ENCODE measurements at places on chromosomes 7 and 10. TPM values are rescaled to one million over a fixed set of nuclear protein-coding genes. Genes with fewer than 3 reads are reported as not detected.

CREB5 gene
- 1.1 TPM for total RNA-seq

- H3K36me3 ChIP-seq = no peaks in the 10 kb centered on the region
- no peak overlapping the region for H3K27ac ChIP-seq
- DNase-seq = no peak
- H3K4me1 ChIP-seq = no peaks in the 10 kb centered on the region
These were observed 34.3 kb downstream of the ABLIM1 start for GRCh38 chr10:114623661-114624294.

GRCh38 chr10:15703151-15703880, 16.4 kb downstream of the ITGA8 start:
- H3K27ac ChIP-seq = no peak overlapping the region
- H3K4me3 ChIP-seq = no peak overlapping the region
- H3K4me1 ChIP-seq = no peaks in the 10 kb centered on the region
- no peaks in the 10 kb centered on the region for H3K36me3 ChIP-seq
- no peak for DNase-seq

GRCh38 chr10:60817398-60817805, 39.1 kb downstream of the CDK1 start:
- H3K36me3 ChIP-seq = no peaks in the 10 kb centered on the region
- H3K27ac ChIP-seq = no peak overlapping the region
- no peak overlapping the region for H3K4me3 ChIP-seq
- H3K4me1 ChIP-seq = no peaks in the 10 kb centered on the region
- no peak for DNase-seq

DNA sequence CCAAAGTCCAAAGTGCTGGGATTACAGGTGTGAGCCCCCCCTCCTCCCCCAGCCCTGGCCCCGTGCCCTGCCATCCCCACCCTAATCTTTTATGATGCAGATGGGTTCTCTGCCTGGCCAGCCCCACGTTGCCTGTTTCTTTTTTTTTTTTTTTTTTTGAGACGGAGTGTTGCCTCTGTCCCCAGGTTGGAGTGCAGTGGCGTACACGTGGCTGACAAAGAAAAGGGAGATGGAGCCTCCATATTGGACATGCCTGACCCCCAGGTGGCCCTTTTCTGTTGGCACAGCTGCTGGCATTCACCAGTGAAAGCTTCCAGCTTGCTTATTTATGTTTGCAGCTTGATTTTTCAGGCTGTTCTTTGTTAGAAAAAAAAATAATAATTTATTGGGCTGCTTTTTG, 235.3 kb downstream of the CCDC3 start:
- no peaks in the 10 kb centered on the region for H3K4me1 ChIP-seq
- peaks cover 34% of the 10 kb centered on the region for H3K36me3 ChIP-seq
- no peak overlapping the region for H3K4me3 ChIP-seq
- no peak overlapping the region for H3K27ac ChIP-seq
- no peaks in the 10 kb centered on the region for H3K27me3 ChIP-seq

- DNase-seq = no peak
- no peak overlapping the region for H3K27ac ChIP-seq
- H3K4me1 ChIP-seq = no peaks in the 10 kb centered on the region
- H3K36me3 ChIP-seq = no peaks in the 10 kb centered on the region
- H3K27me3 ChIP-seq = no peaks in the 10 kb centered on the region
These were observed 64.4 kb upstream of the SKAP2 start for GRCh38 chr7:26928703-26929347.

GRCh38 chr7:18117482-18117881, 89.8 kb upstream of the PRPS1L1 start:
- no peak overlapping the region for H3K27ac ChIP-seq
- H3K27me3 ChIP-seq = no peaks in the 10 kb centered on the region
- DNase-seq = no peak
- no peaks in the 10 kb centered on the region for H3K36me3 ChIP-seq
- H3K4me3 ChIP-seq = no peak overlapping the region

NPC1L1 gene
- under 0.01 TPM for total RNA-seq

CYP3A5 gene
- total RNA-seq = 2.1 TPM

ECHDC3 gene
- 3.0 TPM for total RNA-seq

DNA sequence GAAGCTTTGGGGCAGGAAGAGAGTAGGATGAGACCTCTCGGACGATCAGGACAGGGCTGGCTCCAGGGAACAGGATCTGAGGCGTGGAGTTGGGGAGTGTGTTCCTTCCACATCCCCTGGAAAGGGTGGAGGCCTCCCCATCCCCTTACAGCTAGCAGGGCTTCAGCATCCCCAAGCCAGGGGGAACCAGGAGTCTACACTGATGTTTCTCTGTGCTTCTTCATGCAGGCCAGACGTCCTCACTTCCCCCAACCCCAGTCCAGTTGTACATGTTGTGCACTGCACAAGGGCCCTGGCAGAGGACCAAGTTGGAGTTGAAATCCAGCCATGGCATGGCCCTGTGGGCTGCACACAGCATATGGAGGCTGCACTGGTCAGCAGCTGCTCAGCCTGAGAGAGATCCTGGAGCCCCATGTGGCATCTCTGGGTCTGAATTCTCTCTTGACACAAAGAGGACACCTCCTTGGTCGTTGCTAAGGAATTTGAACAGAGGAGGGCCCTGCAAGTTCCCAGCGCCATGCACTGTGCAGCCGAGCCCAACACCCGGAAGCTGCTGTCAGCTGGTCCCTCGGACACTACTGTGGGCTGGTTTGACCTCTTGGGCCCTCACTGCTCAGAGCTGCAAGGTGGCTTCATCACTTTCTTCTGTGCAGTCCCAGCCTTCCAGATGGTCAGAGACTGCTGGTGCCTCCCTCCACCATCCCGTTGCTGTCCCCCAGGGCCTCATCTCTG, 181.1 kb downstream of the DNAJB6 start:
- no peak overlapping the region for H3K4me3 ChIP-seq
- DNase-seq = no peak
- H3K27me3 ChIP-seq = no peaks in the 10 kb centered on the region

DNA sequence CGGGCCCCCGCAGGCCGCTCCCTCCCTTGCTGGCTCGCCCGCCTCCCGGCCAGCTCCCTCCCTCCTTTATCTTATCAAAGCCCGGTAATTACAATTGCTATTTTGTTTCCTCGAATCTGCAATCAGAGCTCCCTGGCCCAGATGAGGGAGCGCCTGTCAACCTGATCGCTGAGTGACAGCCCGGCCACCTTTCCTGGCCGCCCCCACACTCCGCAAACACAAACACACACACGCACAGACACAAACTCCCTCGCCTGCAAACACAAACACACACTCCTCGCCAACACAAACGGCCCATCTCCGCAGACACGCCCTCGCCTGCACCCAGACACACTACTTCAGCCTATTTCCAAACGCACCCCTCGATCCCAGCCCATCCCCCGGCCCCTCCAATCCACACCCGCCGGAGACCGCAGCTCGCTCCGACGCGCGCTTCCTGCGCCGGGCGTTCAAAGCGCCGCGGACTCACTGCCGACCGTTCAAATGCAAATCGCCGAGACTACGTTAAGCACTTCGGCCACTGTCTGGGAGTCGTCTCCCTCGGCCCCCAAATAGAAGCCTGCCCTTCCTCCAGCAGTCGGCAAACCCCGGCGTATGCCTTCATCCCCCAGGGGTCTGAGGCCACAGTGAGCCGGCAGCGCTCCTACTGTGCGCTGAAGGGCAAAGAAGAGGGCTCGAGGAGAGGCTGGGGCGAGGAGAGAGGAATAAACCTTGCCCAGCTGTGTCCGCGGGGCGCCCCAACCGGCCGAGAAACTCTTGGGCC, 3.0 kb upstream of the FGF8 start:
- peaks cover 66% of the 10 kb centered on the region for H3K27me3 ChIP-seq
- H3K4me1 ChIP-seq = peaks cover 54% of the 10 kb centered on the region
- no peak overlapping the region for H3K4me3 ChIP-seq
- no peak for DNase-seq
- H3K27ac ChIP-seq = no peak overlapping the region

GRCh38 chr10:77926566-77927401, at the start of gene DLG5:
TSS of gene DLG5 (minus strand) at chr10:77926755. CDS start at chr10:77926520, 235 bp downstream.
- no peaks in the 10 kb centered on the region for H3K36me3 ChIP-seq
- H3K27ac ChIP-seq = peak within 1 kb of the TSS; percentile 46
- peak within 1 kb of the TSS; percentile 72 for H3K4me3 ChIP-seq
- H3K4me1 ChIP-seq = no peaks in the 10 kb centered on the region
- DNase-seq = no peak

GRCh38 chr10:2077231-2077630, 339.9 kb upstream of the ADARB2 start:
- no peaks in the 10 kb centered on the region for H3K27me3 ChIP-seq
- H3K36me3 ChIP-seq = no peaks in the 10 kb centered on the region
- H3K4me3 ChIP-seq = no peak overlapping the region
- no peak for DNase-seq
- no peak overlapping the region for H3K27ac ChIP-seq
- H3K4me1 ChIP-seq = no peaks in the 10 kb centered on the region

FLNC gene
- 0.71 TPM for total RNA-seq

GRCh38 chr7:82294382-82294784, 149.2 kb downstream of the CACNA2D1 start:
- H3K4me3 ChIP-seq = no peak overlapping the region
- H3K27ac ChIP-seq = no peak overlapping the region
- H3K36me3 ChIP-seq = no peaks in the 10 kb centered on the region
- H3K4me1 ChIP-seq = no peaks in the 10 kb centered on the region

- H3K27ac ChIP-seq = no peak overlapping the region
- no peak for DNase-seq
- H3K36me3 ChIP-seq = no peaks in the 10 kb centered on the region
- H3K4me3 ChIP-seq = no peak overlapping the region
- H3K4me1 ChIP-seq = no peaks in the 10 kb centered on the region
- H3K27me3 ChIP-seq = no peaks in the 10 kb centered on the region
These were observed 73.1 kb upstream of the RPA3 start for GRCh38 chr7:7791523-7791922.

DNA sequence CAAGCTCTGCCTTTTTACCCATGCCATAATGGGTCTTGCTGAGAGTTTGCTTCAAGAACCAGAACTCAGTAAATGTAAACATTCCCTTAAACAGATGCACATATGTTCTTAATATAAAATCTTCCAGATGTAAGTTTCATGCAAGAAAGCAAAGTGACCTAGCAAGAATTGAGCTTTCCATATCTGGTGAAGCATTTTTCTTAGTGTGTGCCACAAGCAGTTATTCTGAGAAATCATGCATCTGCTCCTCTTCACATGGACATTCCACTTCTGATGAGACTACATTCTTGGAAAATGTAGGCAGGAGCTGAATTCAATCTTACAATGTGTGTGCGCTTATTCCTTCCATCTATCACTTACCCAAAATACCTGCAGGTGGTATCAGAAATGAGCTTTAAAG, 227.8 kb upstream of the LRRTM3 start:
- no peak overlapping the region for H3K4me3 ChIP-seq
- H3K27ac ChIP-seq = no peak overlapping the region
- H3K4me1 ChIP-seq = no peaks in the 10 kb centered on the region
- no peaks in the 10 kb centered on the region for H3K36me3 ChIP-seq
- H3K27me3 ChIP-seq = no peaks in the 10 kb centered on the region
- DNase-seq = no peak

DNA sequence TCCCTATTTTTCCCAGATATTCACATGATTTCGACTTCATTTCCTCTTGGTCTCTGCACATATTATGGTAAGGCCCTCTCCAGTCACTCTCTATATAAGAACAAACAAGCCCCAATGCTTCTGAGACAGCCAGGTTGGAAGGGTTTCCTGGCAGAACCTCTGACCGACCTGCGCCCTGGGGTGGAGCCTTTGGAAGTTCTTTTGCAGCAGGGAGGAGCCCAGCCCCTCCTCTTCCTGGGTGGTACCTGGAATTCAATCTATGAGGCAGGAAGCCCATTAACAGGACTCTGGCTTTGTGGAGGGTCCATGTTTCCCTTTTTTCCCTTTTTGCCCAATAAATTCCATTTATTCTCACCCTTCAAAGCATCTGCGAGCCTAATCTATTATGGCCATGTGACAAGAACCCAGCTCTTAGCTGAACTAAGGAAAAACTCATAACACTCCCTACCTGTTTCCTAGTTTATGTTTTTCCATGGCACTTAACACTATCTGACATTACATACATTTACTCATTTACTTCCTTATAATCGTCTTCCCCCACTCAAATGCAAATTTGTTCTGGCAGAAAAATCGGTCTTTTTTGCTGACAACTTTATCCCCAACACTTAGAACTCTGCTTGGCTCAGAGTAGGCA, 92.5 kb upstream of the FRMD4A start:
- no peak for DNase-seq
- H3K27ac ChIP-seq = no peak overlapping the region
- H3K27me3 ChIP-seq = no peaks in the 10 kb centered on the region
- H3K4me3 ChIP-seq = no peak overlapping the region
- H3K4me1 ChIP-seq = no peaks in the 10 kb centered on the region

IL15RA gene
- total RNA-seq = 5.5 TPM

SPDYE16 gene
- total RNA-seq = 0.14 TPM

ADO gene
- 17.1 TPM for total RNA-seq

- peaks cover 3% of the 10 kb centered on the region for H3K27me3 ChIP-seq
- no peak overlapping the region for H3K27ac ChIP-seq
- H3K36me3 ChIP-seq = no peaks in the 10 kb centered on the region
These were observed 84.1 kb upstream of the LRRC4 start for GRCh38 chr7:128115336-128115820.

- DNase-seq = peak; percentile 86
- H3K4me1 ChIP-seq = no peaks in the 10 kb centered on the region
- peak within 1 kb of the TSS; percentile 62 for H3K27ac ChIP-seq
- H3K27me3 ChIP-seq = no peaks in the 10 kb centered on the region
- H3K36me3 ChIP-seq = no peaks in the 10 kb centered on the region
These were observed at the start of gene MICU1 for GRCh38 chr10:72625608-72626443. TSS of gene MICU1 (minus strand) at chr10:72626079. CDS start at chr10:72566793, 59,286 bp downstream.

GRCh38 chr7:33053721-33054120, 8.9 kb downstream of the NT5C3A start:
- peaks cover 2% of the 10 kb centered on the region for H3K36me3 ChIP-seq
- H3K27ac ChIP-seq = peak overlapping the region; percentile 36
- H3K4me1 ChIP-seq = peaks cover 2% of the 10 kb centered on the region
- DNase-seq = no peak
- H3K27me3 ChIP-seq = no peaks in the 10 kb centered on the region

DNA sequence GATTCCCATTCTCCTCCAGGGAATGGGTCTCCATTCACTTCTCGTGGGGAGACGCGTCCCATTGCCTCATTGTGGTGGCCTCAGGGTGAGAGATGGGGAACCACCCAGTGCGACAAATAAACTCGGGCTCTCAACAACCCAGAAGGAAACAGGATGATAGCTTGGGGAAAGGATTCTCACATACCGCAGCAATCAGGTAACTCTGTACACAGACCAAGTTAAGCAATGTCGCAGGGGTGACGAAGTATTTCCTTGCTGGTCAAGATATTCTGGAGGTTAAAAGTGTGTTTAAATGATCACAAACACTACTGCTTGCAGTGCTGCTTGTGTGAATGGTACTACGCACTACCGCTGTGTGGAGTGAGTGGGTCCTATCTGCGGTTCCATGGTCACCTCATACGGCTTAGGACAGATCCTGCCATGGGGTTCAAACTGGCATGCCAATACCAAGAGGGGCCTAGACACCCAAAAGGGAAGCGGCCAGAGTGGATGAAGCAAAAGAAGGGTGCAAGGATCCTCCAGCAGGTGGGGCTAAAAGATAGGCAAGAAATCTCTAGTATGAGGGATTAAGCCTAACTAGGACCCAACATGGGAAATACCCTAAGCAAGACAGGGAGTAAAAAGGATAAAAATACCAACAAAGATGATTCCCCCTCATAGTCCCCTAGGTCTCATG, 143.8 kb upstream of the TMEM106B start:
- H3K36me3 ChIP-seq = no peaks in the 10 kb centered on the region
- no peaks in the 10 kb centered on the region for H3K27me3 ChIP-seq
- H3K4me3 ChIP-seq = no peak overlapping the region
- no peak overlapping the region for H3K27ac ChIP-seq

GRCh38 chr7:6644728-6645127, 7.6 kb downstream of the ZNF316 start:
- H3K4me1 ChIP-seq = no peaks in the 10 kb centered on the region
- no peak overlapping the region for H3K27ac ChIP-seq
- H3K36me3 ChIP-seq = peaks cover 89% of the 10 kb centered on the region
- no peaks in the 10 kb centered on the region for H3K27me3 ChIP-seq
- H3K4me3 ChIP-seq = no peak overlapping the region

NRCAM gene
- 4.7 TPM for total RNA-seq

KCNIP2 gene
- total RNA-seq = 0.85 TPM

CYP3A7 gene
- 0.99 TPM for total RNA-seq

ANK3 gene
- 12.6 TPM for total RNA-seq
